ENCODE measurements at places on chromosomes 1 and 21.
A peak's percentile ranks its signal among the peaks of the same experiment; 100 is the strongest.

DNA sequence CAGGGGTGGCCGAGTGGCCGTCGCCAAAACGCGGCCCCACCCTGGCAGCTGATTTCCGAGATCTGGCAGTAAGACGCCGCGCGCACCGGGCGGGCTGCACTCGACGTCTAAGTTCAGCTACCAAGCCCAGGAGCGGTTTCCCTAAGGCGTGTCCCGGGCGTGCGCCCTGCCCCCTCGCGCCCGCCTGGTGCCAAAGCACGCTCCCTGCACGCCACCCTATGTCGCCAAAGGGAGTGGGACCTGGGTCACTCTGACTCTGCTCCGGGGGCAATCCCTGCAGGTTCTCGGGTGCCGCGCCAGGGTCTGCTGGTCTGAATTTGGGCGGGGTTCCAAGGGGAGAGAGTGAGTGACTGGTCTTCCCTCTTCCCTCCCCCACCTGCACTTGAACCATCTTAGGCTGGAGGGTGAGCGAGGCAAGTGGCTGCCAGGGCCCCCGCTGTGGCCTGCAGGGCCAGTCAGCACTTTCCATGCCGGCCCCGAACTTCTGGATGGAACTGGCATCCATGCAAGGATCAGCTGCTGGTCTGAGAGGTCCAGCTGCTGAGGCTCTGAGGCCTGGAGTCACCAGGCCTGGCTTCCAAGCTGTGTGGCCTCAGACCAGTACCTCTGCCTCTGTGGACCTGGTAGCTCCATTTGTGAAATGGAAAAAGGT is at the start of gene LRRC38:
TSS of gene LRRC38 (minus strand) at position 109 of the 652 bp plus-strand sequence. CDS start 410 bp downstream, outside the sequence.
- no peak for DNase-seq

- no peak for DNase-seq
These were observed 201.3 kb downstream of the MRPL39 start for GRCh38 chr21:25405984-25406383.

DNA sequence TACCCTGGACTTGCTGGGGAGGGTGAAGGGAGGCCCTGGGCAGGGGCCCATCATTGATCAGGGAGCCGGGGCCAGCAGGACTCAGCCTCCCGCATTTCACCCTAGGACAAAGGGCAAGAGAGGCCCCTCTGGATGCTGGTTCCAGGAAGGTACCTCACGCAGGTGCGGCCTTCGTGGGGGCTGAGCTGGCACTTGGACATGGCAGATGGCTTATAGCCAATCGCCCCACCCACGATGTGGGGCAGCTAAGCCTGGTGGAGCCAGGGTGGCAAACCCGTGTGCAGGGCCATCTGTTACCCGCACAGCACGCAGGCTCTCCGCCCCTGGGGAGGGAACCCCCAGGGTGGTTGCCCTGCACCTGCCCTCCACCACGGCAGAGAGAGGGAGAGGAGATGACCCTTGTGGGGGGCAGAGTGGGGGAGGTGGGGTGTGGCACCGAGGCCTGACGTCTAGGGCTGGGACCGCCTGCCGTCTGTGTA is 2.5 kb downstream of the TFF3 start:
- peak; percentile 25 for DNase-seq

DNA sequence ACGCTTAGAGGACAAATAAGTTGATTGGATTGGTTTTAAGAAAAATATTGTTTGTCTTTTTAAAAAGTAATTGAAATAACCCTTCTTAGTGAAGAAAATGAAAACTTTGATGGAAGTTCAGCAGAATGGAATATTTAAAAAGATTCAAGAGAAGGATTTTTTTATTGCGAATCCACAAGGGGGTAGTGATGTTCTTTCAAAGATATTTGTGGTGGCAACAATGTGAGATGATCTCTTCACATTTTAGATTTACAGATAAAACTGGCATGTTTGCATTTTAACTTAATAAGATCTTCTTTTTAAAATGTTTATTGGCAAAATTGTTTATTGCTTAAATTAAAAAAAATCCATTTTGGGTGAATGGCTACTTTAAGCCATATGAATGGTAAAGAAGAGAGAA is 8.9 kb downstream of the CAMTA1 start:
- DNase-seq: peak; percentile 32

GRCh38 chr1:180734366-180734765 is 102.5 kb downstream of the XPR1 start:
- no peak for DNase-seq

GRCh38 chr21:45175326-45176095 is 101.1 kb downstream of the ADARB1 start:
- no peak for DNase-seq

GRCh38 chr1:14968251-14968851 is 185.2 kb upstream of the TMEM51 start:
- no peak for DNase-seq

DNA sequence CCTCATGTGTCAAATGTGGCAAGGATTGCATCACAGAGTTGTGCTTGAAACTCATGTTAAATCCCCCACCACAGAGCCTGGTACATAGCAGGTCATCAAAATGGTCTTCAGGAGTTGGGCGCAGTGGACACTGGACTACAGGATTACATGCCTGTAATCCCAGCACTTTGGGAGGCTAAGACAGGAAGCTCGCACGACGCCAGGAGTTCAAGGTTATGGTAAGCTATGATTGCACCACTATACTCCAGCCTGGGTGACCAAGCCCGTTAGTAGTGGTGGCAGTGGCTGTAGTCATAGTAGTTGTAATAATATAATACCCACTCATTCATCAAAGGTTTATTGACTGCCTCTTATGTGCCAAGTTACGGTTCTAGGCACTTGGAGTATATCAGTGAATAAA is 123.4 kb upstream of the IRF2BP2 start:
- no peak for DNase-seq

- no peak for DNase-seq
These were observed 654.1 kb downstream of the PTPRC start for GRCh38 chr1:199292896-199293295.

GRCh38 chr1:156524481-156524869 is 23.9 kb upstream of the MEF2D start:
- DNase-seq: no peak

- no peak for DNase-seq
These were observed 6.0 kb upstream of the NLRP3 start for GRCh38 chr1:247409869-247410544.

DNA sequence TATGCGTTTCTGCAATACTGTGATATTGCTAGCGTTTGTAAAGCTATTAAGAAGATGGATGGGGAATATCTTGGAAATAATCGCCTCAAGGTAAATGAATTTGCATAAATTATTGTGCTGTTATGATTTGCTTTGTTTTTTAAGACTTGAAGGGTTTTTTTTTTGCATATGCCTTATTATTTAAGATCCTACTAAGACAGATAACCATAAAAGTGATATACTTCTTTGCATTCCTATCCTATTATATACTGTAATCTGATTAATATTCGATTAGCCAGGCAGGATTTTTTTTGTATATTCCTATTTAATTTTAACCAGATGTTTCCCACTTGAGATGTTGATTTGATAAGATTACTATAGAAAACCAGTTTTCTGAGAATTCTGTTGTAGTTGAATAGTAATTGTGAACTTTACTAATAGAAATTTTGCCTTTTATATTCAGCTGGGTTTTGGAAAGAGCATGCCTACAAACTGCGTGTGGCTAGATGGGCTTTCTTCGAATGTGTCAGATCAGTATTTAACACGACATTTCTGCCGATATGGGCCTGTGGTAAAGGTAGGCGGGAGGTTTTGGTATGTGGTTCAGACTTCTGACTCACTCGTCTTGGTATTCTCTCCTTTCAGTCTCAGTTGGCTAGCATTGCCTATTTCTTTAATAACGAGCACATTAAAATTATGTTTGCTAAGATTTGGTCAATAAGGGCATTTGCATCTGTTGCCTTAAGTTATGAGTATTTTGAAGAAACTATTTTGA is 56.8 kb downstream of the ZBTB17 start:
- no peak for DNase-seq

- DNase-seq: no peak
These were observed 524.5 kb downstream of the MATN1 start for GRCh38 chr1:30198795-30199403.

DNA sequence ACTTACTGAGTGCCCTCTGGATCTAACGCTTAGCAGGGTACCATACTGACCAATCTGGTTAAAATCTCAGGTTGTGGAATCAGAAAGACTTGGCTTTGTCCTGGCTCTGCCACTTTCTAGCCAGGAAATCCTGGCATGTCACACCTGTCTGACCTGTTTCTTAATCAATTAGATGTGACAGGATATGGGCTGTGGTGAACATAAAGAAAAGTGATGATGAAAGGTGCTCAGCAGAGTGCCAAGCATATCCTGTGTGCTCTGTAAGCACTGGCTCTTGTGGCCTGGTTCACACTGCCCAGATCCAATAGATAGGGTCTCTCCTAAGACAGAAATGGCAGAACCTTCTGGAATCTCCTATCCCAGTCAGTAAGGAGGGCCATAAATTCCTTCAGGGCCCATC is 53.9 kb downstream of the PHC2 start:
- peak; percentile 55 for DNase-seq

- DNase-seq: no peak
These were observed 108.1 kb downstream of the KAZN start for GRCh38 chr1:14706631-14707030.

DNA sequence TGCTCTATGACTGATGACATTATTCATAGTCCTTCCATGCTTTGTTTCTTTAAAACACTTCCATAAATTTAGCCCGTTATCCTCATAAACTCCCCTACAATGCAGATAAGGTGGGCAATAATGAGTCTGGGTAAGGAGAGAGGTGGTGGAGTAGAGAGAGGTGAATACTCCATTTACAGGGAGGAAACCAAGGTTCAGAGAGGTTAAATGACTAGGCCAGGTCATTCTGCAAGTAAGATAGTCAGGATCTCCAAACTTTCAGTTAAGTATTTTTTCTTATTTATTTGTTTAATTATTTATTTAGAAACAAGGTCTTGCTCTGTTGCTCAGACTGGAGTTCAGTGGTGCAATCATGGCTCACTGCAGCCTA is 26.1 kb downstream of the PAFAH2 start:
- DNase-seq: no peak

- no peak for DNase-seq
These were observed 42.1 kb downstream of the POU2F1 start for GRCh38 chr1:167262836-167263235.

- DNase-seq: no peak
These were observed 11.2 kb upstream of the VPS45 start for GRCh38 chr1:150056407-150056806.

DNA sequence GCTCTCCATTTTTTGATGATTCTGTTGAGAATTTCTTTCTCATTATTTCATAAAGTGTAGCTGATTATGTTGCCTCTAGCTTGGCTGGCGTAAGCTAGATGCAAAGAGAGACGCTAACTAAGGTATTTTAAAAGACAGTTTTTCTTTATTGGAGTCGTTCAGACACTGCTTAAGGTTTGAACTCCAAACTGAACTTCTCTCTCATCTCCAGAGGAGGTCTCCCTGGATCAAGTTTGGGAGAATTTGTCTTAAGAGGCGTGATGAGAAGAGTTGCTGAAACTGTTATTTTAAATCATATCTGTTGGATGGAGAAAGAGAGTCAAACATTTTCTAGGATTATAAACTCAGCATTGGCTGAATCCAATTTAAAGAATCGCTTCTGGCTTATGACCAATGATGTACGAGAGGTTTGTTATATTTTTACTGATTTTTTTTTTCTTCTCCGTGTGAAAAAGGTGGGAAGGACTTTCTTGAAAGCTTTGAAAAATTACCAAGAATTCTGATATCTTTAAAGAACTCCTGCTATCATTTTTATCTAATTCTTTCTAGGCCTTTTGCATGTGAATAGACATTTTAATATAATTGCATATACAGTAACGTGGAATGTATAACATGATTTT is 34.0 kb downstream of the MAP3K7CL start:
- DNase-seq: no peak

GRCh38 chr1:43625063-43625780 is 24.7 kb upstream of the KDM4A start:
- DNase-seq: no peak

GRCh38 chr21:16082038-16082816 is 352.4 kb downstream of the USP25 start:
- peak; percentile 3 for DNase-seq

GRCh38 chr21:26909972-26910371 is 56.9 kb downstream of the ADAMTS5 start:
- DNase-seq: no peak

DNA sequence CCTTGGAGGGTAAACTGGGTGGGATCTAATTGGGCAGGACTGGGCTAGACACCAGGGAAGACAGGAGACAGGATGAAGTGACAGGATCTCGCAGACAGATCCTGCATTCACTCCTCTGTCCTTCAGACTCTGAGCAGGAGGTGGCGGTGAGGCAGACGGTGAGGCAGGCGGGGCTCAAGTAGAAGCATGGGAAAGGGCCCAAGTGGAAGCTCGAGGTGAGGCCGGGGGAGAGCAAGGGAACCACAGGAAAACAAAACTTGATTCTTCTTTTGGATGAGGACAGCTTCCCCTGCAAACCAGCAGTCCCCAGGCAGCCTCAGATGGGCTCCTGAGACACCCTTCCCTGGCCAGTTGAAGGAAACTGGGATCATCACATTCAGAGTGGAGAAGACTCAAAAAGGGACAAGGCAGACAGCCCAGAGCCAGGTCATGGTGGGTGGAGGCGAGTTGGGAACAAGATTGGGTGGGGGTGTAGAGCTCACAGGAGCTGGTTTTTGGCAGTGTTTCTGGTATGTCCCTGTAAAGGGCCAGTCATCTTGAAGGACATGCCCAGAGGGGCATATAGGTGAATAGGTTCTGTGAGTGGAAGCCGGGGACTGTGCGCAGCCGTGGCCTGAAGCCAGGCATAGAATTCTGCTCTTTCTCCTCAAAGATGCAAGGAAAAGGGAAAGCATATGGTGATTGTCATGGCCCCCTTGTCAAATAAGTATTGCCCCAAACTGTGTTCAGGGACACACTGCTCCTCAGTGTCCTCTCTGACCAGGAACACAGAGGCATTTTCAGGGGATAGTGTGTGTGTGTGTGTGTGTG is 18.0 kb downstream of the INKA2 start:
- no peak for DNase-seq

GRCh38 chr21:36883532-36884486 is 82.7 kb downstream of the HLCS start:
- no peak for DNase-seq

DNA sequence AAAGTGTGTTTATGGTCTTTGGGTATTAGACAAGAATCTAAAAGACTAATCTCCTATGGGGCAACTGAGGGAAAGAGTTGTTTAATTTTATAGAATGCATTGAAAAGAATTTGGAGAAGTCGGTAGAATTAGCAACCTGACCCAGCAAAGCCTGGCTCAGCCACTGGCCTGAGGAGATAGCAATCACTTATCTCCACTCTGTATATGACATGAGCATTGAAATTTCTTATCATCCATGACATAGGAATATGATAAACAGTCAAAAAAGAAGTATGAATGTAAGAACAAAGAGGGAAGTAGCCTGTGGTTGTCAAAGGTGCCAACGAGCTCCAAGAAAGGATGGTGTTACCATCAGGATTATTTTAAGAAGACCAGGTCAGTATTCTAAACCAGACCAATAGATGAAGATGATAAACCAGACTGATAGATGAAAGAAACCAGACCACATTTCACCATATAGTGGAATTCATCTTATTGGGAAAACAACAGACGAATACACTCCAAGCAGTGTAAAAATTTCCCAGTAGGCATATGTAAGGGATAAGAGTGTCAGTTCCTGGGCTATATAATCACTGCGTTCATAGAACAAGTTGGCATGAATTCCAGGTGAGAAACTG is 35.7 kb downstream of the ASTN1 start:
- no peak for DNase-seq

- DNase-seq: peak; percentile 20
These were observed 15.9 kb upstream of the EDN2 start for GRCh38 chr1:41500378-41500777.

GRCh38 chr1:160206036-160206389 is 829 bp downstream of the PEA15 start:
- peak; percentile 34 for DNase-seq
